ENCODE measurements at places on chromosomes 5 and 9.

GRCh38 chr5:14880688-14881087, 9.1 kb upstream of the ANKH start:
- DNase-seq = no peak

- no peak for DNase-seq
Observed at GRCh38 chr5:100731768-100732167, 171.3 kb downstream of the ST8SIA4 start.

DNA sequence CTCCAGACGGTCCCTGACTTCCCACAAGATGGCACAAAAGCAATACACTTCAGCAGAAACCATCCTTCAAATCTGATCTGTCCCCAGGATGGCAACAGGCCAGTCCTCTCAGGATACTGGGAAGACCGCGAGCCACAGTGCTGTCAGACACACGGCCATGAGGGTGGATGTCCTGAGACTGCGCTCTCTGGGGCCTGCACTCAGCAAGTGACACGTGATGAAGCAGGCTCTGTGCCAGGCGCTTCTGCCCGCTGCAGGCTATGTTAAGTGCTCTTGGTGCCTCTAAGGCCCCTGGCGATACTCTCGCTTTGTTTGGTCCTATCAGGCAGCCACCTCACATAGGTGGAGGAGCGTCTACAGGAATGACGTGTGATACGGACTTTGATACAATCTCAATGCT, 7.1 kb downstream of the BRD9 start:
- DNase-seq = no peak

DNA sequence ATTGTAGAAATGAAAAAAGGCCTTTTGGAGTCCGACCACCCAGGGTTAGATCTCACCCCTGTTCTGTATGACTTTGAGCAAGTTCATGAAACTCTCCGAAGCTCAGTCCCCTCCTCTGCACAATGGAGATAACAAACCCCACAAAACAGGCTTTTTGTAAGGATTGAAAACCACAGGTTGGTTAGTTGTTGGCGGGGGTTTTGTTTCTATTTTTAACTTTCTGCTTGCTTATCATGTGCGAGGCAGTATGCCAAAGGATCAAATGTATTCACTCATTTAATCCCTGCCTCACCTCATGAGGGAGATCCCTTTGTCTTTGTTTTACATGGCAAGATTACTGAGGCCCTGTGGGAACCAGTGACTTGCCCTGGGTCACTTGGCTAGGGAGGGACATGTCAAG, 539.1 kb downstream of the CDK5RAP2 start:
- no peak for DNase-seq

DNA sequence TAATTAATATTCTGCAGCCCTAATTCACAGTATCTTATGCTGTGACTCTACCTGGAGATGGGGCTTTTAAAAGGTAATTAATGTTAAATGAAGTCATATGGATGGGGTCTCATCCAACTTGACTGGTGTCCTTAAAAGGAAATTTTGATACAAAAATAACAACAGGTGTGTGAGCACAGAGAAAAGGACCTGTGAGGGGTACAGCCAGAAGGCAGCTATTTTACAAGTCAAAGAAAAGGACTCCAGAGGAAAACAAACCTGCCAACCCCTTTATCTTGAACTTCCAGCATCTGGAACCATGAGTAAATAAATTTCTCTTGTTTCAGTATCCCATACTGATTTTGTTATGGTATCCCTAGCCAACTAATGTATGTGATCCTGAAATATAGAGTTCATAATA, 250.3 kb downstream of the TMEM232 start:
- DNase-seq = no peak

DNA sequence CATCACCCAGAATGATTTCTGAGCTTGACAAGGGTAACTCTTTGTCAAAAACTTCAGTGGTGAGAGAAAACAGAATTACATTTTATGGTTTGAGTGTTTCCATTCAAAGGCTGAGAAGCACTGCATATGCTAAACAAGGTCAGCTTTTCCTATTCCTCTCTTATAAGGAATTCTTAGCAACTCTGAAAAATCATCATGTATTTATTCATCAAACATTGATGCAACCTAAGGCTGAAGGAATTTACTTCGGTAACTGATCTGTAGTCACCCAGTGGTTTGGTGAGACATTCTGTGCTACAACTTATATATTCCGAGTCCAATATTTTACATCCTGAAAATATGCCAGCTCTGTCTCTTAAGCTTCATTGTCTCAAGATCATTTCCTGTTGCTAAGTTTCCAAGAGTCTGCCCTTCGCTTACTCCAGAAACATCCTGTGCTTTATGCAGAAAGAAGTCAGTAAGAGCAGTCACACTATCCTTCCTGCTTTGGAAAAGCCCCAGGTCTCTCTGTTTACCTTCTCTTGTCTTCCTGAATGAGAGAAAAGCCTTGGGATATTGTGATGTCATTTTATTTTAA, 176.6 kb upstream of the TBCA start:
- no peak for DNase-seq

GRCh38 chr9:110161940-110162339, 46.0 kb downstream of the C9orf152 start:
- no peak for DNase-seq

GRCh38 chr5:178285399-178286225, 53.0 kb upstream of the PHYKPL start:
- DNase-seq = no peak

GRCh38 chr5:78243639-78244038, 50.9 kb downstream of the AP3B1 start:
- DNase-seq = no peak

DNA sequence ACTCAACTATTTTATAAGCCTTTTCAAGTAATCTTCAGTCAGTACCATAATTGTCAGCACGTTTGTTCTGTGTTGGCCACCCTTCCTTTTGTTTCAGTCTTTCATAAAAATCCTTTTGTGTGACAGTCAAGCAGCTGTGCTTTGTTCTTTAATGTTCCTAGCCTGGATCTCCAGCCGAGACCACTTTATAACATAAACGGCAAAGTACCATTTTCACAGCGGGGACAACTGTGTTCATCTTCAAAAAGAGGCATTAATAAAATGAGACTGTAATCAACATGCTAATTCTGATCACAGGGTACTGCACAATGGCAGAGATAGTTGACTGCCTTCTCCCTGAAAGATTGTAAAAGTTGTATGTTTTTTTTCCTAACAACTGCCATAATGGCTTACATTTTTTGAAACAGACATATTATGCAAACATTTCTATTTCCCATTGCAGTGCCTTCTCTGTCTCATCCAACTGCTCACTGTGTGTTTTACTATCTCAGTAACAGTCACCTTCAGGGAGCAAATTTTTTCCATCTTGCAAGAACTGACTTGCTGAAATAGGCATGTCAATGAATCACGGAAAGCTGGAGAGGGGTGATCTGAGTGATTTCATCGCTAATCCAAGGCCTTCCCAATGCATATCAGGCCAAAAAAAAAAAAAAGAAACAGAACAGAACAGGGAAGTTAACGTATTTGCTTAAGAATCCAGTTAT, 828.5 kb upstream of the DMAC1 start:
- no peak for DNase-seq

GRCh38 chr5:72137826-72138409, 30.6 kb downstream of the MAP1B start:
- no peak for DNase-seq

- DNase-seq = no peak
Observed at GRCh38 chr9:125534971-125535701, 171.9 kb downstream of the MAPKAP1 start.

DNA sequence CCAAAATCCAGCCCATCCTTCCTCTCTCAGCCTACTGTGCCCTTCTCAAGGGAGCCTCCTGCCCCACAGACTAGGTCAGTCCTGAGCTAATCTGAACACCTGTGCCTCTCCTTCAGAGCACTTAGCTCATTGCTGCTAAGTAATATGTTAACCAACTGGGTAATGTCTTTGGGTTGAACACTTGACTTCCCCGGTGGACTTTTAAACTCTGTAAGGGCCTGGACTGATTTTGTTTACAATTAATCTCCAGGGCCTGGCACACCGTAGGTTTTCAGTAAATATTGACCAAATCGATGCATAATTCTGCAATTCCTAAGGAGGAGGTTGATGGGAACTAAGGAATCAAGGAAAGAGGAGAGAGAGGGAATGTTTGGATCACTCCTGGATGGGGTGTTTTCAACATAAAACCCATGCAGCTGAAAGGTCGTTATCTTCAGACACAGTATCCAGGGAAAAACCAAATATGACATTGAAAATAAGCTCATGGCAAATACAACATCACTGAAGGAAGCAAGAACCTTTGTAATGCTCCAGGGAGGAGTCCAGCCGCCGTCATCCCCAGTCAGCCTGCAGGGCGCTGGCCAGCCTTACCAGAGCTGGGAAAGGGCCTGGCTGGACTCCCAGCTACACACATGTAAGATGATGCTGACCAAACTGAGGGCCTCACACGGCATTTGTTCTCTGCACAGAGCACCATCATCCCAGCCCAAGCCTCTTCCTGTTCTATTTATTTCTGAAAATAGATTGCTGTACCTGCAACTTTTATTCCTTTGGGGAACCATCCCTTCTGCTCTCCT, 166.3 kb downstream of the C5orf15 start:
- no peak for DNase-seq

DNA sequence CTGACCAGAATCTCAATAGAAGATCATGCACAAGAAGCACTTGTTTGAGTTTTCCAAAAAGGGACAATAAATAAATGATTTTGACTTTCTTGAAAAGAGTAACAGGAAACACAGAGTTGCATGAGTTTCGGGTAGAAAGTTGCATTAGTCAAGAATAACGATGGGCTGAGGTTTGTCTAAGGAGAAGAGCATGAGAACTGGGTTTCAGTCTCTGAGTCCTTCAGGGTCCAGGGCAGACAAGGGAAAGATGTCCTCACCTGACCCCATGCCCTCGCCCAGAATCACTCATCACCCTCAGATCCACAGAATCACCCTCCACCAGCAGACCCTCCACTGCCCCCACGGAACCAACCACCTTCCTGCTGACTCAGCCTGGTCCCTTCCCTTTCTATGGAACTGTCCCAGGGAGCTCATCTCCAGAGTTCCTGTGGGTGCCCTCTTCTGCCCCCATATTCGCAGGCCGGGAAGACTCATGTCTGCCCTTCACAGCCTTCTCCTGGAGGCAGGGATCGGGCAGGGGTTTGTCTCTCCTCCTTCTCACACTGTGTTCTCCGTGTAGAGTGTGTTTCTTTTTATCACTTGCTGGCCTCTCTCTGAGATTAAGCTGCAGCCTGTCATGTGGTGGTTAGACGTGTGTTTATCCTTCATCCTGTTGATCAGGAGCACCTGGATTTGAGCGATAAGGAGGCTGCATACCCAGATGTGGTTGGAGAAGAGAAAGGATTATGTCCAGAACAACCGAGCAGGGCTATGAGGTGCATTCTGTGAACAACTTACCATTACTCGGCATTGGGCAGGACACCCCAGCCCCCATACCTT, 442.6 kb downstream of the MAT2B start:
- no peak for DNase-seq

GRCh38 chr5:167902298-167902697, 389.1 kb upstream of the WWC1 start:
- no peak for DNase-seq

DNA sequence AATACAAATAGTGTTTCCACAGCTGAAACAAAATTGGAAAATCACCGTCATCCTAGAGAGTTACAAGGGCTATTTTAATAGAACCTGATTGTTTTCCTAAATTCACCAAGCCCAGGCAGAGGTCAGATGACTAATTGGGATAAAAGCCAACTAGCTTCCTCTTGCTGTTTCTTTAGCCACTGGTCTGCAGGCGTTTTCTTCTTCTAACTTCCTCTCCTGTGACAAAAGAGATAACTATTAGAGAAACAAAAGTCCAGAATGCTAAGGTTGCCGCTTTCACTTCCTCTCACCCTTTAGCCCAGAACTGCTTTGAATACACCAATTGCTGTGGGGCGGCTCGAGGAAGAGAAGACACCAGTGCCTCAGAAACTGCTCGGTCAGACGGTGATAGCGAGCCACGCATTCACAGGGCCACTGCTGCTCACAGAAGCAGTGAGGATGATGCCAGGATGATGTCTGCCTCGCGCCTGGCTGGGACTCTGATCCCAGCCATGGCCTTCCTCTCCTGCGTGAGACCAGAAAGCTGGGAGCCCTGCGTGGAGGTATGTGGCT, at the start of gene TLR4:
TSS of gene TLR4 (plus strand) at position 380 of the 552 bp plus-strand sequence. CDS start at position 450, 70 bp downstream.
- DNase-seq = no peak

DNA sequence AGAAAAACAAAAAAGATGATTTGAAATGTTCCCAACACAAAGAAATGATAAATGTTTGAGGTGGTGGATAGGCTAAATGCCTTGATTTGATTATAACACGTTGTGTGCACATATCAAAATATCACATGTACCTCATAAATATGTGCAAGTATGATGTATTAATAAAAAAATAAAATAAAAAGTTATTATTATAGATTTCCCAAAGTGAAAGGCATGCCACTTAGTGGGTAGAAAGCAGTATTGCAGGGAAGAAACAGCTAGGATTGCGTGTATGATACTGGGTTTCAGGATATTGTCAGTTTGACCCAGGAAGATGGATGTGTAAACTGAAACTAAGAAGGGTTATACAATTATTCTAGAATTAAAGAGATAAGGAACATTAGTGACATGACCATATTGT, 3.6 kb upstream of the TMEM38B start:
- DNase-seq = no peak

- DNase-seq = no peak
Observed at GRCh38 chr9:74521009-74521408, 23.9 kb downstream of the RORB start.

DNA sequence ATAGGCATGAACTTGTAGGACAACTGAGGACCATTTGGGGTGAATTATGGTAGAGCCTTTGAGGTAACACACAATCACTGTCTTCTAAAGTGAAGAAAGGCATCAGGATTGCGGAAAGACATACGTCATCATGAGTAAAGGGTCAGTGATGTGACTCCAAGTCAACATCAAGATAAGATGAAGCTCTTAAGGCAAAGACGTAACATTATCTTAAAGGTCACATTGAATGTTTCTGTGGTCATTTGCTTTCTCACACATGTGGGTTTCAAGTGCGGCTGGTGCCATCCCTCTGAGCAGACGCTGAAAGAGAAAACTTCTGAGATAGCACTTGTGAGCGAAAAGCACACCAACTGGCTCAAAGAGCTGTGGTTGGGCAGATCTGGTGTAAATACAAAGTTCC, 63.3 kb upstream of the GRAMD2B start:
- DNase-seq = no peak

DNA sequence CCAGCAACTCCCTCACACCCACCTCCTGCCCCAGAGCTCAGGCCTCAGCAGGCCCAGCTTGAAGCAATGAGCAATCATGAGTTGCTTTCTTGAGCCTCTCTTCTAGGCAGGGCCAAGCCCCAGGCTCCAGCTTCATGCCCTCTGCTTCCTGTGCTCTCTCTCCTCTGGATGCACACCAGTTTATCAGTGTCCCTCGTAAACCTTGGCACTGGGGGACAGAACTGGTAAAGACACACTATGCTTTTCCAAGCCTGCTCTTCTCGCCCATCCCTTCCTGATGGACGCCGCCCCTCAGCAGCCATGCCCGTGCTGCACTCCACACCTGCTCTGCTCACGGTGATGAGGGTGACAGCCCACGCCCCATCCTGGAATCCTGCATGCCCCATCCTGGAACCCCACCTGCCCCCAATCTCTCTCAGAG, 49.4 kb upstream of the ORM1 start:
- DNase-seq = no peak

- DNase-seq = no peak
Observed at GRCh38 chr5:112934366-112934663, 12.3 kb upstream of the REEP5 start.
